ENCODE measurements at places on chromosomes 4 and X.

DNA sequence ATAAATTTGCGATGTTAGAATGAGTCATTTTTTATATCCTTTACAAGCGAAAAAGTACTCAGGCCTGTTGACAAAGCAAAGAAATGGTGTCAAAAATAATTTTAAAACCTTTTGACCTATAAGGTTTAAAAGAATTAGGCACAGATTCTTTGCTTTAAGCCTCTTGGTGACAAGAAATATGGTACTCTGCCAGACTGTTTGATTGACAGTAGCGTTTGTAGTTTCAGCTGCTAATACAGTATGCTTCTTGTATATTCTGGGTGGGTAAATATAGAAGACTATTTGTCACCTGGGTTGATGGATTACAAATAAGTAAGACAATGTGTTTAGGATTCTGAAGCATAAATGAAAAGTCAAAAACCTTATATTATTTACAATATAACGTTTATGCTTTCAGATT lies 193.1 kb upstream of the PITX2 start:
- no peak for DNase-seq

DNA sequence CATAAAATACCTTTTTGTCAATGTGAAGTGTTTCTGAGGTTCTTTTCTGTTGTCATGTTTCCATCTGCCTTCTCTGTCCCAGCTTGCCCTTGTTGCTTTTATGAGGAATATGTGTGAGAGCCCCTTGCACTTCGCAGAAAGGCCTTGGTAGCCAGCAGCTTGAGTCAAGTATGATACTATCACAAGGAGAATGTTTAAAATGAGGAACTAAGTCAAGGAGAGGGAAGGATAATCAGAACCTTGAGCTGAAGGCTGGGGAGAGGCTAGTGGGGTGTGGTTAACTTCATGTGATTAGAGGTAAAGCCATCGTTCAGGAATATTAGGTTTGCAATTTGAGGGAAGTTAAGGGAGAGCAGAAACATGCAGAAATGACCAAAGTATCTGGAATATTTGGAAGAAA lies 12.7 kb downstream of the PGK1 start:
- DNase-seq: no peak

GRCh38 chrX:107691024-107691448 lies 62.7 kb downstream of the PRPS1 start:
- DNase-seq: no peak

GRCh38 chr4:5882947-5883346 lies 9.9 kb downstream of the CRMP1 start:
- DNase-seq: no peak

DNA sequence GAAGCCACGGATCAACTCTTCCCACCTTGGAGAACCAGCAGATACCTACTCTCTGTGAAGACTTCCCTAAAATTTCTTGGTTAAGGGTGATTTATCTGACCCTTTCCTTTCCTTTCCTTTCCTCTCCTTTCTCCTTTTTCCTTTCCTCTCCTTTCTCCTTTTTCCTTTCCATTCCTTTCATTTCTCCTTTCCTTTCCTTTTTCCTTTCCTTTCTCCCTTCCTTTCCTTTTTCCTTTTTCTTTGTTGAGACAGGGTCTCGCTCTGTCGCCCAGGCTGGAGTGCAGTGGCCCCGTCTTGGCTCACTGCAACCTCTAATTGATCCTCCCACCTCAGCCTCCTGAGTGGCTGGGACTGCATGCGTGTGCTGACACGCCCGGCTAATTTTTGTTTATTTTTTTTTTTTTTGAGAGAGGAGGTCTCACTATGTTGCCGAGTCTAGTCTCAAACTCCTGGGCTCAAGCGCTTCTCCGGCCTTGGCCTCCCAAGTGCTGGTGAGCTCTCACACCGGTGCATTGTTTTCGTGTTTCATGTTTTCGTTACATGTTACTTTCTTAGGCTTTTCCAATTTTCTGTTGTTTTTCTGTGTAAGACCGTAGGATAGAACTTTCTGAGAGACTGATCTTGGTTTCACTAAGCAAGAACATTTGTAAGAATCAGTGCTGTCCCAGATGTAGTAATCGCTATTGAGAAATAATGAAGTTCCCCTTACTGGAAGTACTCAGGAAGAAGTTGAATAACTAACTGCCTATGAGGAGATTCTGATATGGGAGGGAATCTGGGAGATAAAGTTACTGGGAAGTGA lies 2.0 kb downstream of the TMEM165 start:
- no peak for DNase-seq

DNA sequence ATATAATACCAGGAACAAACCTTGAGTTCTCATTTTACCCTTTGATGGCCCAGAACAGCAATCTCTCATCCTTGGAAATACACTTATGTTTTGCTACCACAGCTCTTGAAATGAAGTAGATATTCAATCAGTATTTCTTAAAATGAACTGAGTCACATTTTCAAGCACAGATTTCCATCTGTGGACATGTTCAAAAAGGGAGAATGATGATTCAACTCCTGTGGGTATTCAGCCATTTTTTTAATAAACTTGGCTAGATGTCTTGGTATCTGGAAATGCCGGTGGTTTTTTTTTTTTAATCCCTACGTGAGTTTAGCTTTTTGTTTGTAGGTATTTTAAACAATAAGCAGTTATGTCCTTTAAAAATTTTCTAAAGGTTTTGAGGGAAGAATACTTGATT lies 64.2 kb upstream of the TRPC5OS start:
- DNase-seq: no peak

GRCh38 chrX:49704691-49705404 lies 9.1 kb upstream of the PAGE1 start:
- DNase-seq: no peak

GRCh38 chr4:17142232-17142711 lies 243.8 kb upstream of the LDB2 start:
- no peak for DNase-seq

GRCh38 chr4:145481164-145481941 lies at the start of gene SMAD1:
Gene SMAD1 (plus strand): TSS chr4:145481853. CDS start chr4:145514614, 32,761 bp downstream.
- peak; percentile 24 for DNase-seq

DNA sequence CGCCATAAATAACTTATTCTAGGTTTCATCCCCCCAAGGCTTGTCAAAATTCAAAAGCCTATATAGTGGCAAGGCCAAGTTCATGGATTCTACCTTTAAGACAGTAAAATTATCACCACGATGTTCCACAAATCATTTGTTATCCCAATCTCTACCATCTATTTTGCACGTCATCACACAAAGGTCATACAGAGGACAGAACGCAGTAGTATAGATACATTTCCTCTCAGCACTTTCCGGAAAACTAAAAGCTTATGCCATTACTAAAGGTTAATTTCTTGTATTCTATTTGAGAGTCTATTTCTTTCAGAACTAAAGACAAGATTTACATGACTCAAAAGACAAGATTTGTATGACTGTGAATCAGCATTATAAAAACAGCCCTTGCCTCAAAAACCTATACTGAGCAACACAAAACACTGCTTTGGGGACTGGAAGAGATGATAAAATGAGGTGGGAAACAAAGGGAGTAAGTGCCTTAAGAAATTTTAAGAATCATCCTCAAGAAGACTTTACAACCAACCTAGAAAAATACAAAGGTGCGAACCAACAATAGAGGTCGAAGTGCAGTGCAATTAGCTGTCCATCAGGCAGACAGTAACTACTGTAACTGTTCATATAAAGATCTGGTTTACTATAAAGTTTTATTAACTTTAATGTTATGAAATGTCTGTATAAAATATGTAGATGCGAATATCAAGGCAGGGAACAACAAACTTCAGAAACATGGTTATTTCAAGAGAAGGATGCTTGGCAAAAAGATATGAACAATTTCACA lies 7.6 kb downstream of the UBE2D3 start:
- no peak for DNase-seq

- no peak for DNase-seq
Observed at GRCh38 chr4:141246683-141247429, 26.2 kb downstream of the ZNF330 start.

GRCh38 chrX:85828771-85829170 lies 218.6 kb downstream of the CHM start:
- no peak for DNase-seq
